ENCODE measurements at places on chromosomes 16 and 17.

- DNase-seq: no peak
Measured at GRCh38 chr16:24801761-24802302, 43.9 kb upstream of the SLC5A11 start.

DNA sequence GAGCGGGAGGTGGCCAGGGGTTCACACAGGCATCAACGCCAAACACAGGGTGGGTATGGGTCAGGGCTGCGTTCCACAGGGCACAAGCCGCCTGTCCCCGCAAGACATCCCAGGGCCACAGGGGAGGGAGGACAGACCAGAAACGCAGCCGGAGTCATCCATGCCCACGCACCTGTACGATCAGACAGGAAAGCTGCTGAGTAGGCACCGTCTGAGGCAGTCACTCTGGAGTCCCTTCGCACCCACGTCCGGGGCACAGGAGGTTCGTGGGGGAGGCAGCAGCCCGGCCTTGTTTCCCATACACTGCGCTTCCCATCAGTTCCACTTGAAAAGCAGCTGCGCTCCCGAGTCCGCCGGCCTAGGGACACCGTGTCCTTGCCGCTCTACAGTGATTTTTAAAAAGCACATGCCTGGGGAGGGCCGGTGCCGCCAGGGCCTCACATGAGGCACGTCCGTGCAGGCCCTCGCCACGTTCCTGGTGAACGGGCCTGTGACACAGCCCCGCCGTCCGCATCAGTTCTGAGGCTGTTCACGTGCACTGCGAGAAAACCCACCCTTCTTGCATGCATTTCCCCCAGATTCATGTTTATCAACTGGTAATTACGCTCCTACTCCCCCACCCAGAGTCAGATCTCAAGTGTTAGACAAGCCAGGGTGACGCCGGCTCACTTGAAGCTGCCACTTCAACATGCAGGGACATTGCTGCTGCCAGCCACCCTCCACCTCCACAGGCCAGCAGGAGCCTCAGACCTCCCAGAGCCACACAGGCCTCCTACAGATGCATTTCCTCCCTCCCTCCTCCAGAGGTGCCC is 34.8 kb downstream of the WDR45B start:
- DNase-seq: no peak

- no peak for DNase-seq
Measured at GRCh38 chr16:81818568-81818896, 39.4 kb downstream of the PLCG2 start.

DNA sequence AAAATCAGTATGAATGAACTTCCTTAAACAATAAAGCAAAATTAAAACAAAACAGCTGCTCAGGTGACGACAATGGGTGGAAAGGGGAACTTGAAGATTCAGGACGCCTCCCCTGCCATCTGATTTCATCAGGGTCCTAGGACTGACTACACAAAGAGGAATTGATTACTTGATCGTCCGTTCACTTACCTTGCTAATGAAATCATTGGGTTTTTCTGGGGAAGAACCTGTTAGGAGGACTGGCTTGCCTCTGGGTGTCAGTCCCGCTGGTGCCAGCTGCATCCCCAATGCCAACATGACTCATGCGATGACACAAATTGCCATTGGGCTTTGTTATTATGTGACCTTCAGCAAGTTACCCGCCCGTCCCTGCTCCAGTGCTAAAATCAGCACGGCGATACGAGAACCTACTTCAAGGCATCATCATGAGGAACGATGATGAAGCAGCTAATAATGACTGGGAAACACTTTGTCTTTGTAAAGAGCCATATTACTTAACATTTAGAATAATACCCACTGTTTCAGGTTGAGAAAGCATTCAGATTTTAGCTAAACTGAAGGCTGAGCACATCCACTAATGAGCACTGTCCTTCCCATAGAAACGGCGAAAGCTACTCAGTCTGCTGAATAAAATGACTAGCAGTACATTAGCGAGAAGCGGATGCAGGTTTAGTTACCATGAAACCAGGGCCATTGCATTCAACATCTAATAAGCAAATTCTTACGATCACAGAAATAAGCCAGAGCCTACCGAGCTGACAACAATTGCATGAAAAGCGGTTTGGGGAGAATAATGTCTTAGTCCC is 139.4 kb downstream of the ZFHX3 start:
- DNase-seq: no peak

- DNase-seq: no peak
Measured at GRCh38 chr16:55447231-55447630, 31.8 kb upstream of the MMP2 start.

DNA sequence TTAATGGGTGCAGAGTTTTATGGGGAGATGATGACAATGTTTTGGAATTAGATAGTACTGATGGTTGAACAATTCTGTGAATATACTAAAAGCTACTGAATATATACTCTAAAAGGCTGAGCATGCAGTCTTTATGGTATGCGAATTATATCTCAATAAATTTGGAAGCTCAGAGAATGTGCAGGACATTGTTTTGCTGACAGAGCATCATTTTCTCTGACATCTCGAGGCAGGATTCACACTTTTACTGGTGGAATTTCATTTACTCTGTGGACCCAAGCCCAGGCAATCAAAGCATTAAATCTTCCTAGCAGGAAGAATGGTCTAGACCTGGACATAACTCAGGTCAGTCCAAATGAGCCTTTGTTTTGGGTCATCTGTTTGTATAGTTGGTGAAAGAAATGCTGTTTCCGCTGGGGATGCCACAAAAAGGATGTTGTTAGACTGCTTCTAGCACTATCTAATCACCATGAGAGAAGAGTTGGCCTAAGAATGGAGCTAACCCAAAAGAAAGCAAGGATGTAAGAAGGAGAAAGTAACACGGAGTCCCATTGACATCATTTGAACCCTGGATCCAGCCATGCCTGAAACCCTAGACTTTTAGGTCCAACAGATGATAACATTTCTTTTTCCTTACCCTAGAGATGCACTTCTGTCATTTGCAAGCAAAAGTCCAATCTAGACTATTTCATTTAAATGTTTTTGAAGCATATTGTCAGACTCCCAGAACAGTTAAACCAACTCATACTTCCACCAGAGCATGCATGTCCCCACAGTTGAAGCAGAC is 18.8 kb upstream of the USP10 start:
- no peak for DNase-seq

DNA sequence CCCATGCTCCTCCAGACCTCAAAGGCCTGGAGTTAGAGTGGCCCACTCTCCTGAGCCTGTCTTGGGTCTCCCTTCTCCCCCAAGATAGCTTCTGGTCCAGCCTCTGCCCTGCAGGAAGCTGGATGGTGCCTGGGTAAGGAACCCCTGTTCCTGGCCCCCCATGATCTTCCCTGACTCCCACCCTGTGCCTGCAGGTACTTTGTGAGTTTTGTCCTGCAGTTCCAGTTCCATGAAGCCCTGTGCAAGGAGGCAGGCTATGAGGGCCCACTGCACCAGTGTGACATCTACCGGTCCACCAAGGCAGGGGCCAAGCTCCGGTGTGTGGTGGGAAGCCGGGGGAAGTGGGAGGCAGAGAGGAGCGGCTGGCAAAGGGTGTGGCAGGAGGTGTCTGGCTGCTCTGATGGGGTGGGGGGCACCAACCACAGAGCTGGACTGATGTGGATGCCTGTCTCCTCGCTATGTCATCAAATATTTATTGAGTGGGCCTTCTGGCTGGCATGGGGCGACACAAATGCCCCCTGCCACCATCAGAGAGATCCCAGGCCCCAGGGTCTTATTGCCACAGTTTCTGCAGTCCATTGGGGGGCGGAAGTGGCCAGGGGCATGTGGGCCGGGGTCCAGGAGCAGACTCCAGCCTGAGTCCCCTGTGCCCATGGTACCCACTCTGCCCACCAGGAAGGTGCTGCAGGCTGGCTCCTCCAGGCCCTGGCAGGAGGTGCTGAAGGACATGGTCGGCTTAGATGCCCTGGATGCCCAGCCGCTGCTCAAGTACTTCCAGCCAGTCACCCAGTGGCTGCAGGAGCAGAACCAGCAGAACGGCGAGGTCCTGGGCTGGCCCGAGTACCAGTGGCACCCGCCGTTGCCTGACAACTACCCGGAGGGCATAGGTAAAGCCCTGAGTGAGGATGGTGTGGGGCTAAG is 7.1 kb downstream of the ACE start:
- DNase-seq: no peak

DNA sequence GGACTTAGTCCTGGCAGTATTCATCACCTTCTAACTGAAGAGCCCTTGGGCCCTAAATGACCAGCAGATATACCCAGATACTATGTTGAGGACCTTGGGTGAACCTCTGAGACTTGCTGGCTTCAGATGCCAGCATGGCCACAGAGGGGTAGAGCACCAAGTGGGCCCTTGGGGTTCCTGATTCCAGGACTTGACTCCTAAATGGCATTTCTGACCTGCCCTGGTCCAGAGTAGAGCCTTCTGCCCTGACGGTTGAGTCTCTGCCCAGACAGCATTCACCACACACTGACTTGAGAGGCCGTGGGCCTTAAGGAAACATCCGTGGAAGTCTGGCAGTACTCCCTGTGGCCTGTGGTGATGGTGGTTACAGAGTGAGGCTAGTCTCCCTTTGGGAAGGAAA is 2.8 kb upstream of the APPBP2 start:
- DNase-seq: no peak

GRCh38 chr17:29086628-29087332 is 43.8 kb downstream of the PIPOX start:
- DNase-seq: no peak

- DNase-seq: no peak
Measured at GRCh38 chr17:50362661-50363060, 10.3 kb downstream of the MRPL27 start.

GRCh38 chr17:10141436-10141835 is 57.0 kb downstream of the GAS7 start:
- DNase-seq: no peak

GRCh38 chr16:67963292-67963661 is 5.2 kb downstream of the SLC12A4 start:
- no peak for DNase-seq

DNA sequence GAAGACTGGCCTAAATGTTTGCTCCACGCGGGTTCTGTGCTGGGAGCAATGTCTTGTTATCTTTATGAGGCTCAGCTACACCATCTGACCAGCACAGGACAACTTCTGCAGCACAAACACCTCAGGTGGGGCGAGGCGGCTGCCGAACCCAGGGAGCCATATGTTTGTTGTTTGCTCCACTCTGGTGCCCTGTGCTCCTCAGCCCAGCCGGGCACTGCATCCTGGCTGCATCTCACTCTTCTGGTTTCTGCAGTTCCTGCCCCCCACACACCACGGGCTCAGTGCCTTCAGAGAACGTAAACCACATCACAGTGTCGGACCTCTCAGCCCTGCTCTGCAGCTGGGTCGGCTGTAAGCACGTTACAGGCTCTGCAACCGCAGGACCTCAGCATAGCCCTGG is 32.4 kb downstream of the MXRA7 start:
- DNase-seq: no peak

- DNase-seq: no peak
Measured at GRCh38 chr17:48471817-48472410, 41.9 kb upstream of the SKAP1 start.

GRCh38 chr17:10072086-10072485 is 126.3 kb downstream of the GAS7 start:
- DNase-seq: no peak

GRCh38 chr17:1627182-1627981 is 1.3 kb downstream of the SLC43A2 start:
- DNase-seq: no peak

DNA sequence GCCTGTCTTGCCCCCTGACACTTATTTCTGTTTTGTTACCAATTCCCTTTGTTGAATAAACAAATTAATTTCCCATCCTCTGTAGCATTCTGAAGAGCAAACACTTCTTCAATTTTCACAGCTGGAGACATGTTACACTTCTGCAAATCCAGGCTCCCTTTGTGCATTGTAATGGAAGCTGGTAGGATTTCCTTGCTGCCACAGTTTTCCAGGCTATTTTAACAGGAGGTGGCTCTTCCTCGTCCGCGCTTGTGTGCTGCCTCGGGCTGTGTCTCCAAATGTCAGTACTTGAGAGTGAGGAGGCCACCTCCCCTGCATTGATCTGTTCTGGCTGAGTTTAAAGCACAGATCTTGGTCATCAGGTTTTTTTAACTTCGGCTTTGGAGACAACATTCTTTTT is 40.0 kb downstream of the SOST start:
- DNase-seq: no peak

GRCh38 chr16:27315333-27316037 is 1.7 kb downstream of the IL4R start:
- DNase-seq: no peak

- no peak for DNase-seq
Measured at GRCh38 chr17:32696426-32696825, 180.5 kb downstream of the MYO1D start.

DNA sequence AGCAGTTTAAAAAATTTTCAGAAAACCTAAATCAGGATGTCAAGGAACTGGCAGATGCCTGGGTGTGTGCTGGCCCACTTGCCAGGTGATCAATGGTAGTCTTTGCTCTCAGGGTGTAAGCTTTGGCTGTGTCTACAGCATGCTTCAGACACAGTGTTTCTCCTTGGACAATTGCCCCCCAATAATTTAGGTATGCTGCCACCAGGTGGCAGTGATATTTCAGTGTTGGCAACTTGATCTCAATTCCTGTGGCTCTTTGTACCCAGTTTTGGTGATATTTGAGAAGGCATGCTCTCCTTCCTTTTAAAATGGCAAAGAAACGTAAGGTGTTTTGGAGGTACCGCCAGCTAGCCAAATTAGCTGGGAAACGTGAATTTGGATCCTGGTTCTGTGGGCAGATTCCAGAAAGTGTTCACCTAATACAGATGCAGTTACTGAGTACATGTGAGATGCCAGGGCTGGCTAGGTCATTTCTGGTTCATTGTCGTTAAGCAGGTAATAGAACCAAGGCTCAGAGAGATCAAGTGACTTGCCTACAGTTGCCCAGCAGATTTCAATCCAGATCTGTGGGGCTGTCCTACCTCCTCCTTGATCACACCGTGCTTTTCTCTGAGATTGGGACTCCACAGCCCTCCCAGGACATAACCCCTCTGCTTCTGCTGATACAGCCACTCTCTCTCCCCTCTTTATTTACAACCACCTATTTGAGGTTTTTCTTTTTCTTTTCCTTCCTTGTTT is 155.6 kb upstream of the PLCG2 start:
- DNase-seq: no peak

GRCh38 chr17:64007838-64008282 is 9.7 kb downstream of the PRR29 start:
- no peak for DNase-seq

Data from NCI-H1048 (cell line).